Stimulated activated CD4-positive, alpha-beta T cell treated with anti-CD3 and anti-CD28 coated beads, Interleukin-15, amount 100 ng/mL, for 24 hours (primary cell): ENCODE measurements at places on chromosomes 1 and 21.

DNA sequence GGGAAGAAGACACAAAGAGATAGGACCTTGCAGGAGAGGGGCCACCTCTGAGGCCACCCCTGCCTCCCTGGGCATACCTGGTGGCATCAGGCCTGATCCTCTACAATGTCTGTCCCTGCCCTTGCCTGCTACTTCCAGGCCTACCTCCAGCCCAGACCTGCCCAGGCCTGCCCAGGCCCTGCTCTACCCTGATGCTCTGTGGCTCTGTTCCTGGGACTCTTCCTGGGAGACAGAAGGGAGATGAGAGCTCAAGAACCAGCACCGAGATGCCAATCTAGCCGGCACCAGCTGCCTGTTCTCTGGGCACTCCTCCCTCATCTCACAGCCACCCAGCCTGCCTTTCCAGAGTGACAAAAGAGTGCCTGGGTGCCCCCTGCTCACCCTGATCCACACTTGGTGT, 2.7 kb downstream of the CELF3 start:
- no peak for DNase-seq

GRCh38 chr1:29519108-29519787, 282.9 kb downstream of the PTPRU start:
- DNase-seq: no peak

GRCh38 chr1:21298981-21299391, 8.7 kb upstream of the ECE1 start:
- peak; percentile 45 for DNase-seq

DNA sequence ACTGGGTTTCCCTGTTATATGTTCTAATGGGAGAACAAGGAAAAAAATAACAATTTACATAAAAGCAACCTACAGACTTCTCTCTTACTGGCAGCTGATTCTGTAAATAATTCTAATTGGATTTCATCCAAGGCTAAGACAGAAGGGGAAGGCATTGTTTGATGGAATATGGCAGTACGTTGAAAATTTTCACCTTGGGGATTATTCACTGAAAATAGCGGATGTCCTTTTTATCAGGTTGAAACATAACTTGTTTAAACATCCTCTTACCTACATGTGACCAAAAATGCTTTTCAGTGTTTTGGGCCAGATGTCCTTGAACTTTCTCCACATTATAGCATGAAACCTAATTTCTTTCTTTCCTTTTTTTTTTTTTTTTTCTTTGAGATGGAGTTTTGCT, 24.9 kb downstream of the TSNAX start:
- no peak for DNase-seq

DNA sequence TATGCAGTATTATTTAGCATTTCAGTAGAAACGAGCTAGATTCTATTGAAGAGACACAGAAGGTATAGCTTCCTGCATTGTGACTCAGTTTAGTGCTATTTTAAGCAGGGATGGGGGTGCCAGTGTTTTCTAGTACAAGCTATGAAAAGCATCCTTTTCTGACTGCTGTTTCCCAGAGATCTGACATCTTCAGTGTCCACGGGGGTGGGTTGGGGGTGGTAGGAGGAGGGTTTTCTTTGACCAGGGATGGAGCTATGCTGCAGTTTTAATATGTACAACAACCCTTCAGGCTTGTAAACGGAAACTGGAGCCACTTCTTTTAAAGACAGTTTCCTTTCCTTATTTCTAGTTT, 2.7 kb upstream of the NEGR1 start:
- DNase-seq: no peak

DNA sequence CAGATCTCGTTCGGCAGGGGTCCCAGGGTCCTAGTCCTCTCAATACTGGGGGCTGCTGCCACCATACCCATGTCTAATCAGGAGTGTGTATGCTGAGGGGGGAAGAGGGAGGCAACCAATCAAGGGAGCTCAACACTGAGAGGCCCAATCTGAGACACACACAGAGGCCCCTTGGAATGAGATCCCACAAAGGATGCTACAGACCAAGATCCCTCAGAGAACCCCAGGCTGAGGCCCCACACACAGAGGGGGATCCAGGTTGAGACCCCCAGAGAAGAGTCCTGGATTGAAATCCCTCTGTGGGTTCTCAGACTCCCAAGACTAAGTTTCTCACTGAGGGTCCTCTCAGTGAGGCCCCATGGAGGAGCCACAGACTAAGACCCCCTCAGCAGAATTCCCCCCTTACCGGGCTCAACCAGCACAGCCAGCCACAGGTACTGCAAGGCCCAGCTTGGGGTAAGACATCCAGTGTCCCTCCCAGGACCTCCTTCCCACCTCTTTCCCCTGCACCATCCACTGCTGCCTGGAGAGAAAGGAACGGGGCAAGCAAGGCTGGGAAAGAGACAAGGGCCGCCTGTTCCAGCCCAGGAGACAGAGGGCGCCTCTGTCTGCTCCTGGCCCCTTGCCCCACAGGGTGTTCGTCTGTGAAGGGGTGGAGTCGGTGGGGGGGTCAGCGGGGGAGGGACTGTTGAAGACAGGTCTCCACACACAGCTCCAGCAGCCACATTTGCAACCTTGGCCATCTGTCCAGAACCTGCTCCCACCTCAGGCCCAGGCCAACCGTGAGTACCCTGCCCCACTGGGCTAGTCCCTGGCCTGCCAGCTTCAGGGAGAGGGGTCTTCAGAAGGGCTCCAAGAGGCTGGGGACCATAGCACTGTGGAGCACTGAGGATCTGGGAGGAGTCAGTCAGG, at the start of gene S100A1:
S100A1 (plus strand) TSS at position 720 of the 912 bp plus-strand sequence. CDS start 2,088 bp downstream, outside the sequence.
- DNase-seq: no peak
